ENCODE measurements at places on chromosomes 4 and X.

- DNase-seq: no peak
Measured at GRCh38 chrX:15617111-15617510, 16.4 kb upstream of the ACE2 start.

- DNase-seq: no peak
Measured at GRCh38 chr4:56791316-56791715, 30.2 kb downstream of the SPINK2 start.

GRCh38 chr4:149095001-149095400, 652.8 kb upstream of the NR3C2 start:
- no peak for DNase-seq

GRCh38 chrX:63935835-63936234, 150.8 kb upstream of the ARHGEF9 start:
- no peak for DNase-seq

- DNase-seq: no peak
Measured at GRCh38 chr4:8082517-8083055, 76.0 kb downstream of the ABLIM2 start.
